Effector memory CD4-positive, alpha-beta T cell (primary cell): ENCODE measurements at places on chromosomes 3 and 15.

DNA sequence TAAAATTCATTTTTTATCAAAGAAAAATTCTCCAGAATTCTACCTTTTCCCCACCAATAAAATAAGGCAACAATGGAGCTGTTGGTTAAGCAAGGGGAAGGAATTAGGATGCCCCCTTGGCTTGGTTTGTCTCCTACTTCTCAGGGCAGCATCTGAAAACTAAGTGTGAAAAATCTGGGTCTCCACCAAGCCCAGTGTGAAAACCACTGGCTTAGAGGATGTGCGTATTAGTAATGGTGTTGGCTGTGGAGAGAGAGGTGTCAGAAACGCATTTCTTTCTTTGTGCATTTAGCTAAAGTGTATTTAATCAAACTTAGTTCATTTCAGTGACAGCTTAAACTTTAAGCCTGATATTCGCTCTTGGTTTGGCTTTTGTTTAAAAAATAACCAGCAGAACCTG, 662.7 kb downstream of the MCTP2 start:
- no peak for DNase-seq

GRCh38 chr3:38383156-38383875, 36.7 kb downstream of the XYLB start:
- DNase-seq = no peak

DNA sequence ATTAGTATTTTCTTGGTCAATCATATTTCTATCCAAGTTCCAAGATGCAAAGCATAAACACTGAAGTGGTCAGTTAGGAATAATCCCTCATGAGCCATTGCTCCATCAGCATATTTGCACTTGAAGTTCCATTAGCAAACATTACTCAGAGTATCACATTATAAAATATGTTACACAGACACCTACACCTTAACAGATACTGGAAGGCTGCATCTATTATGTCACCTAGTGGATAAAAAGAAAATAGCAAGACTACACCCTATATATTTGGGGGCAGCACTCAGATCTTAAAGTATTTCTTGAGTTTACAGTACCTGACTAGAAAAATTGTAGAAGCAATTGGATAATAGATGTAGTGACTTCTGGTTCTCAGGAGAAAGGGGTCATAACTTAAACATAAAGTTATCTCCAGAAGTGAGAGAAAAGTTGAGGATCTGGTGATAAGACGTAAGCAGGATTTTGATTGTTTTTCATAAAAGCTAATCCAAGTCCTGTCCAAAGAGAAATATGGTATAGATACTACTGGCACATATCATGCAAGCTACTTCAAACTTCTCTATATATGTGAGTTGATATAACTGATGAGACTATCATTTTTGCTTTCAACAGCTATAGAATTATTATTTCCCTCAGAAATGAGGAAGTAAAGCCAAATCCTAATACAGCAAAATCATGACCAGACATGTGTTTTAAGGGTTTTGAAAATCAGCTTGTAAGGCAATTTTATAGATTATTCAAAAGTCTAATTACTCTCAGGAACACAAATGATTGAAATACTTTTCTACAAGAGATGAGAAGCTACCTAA, 422.2 kb downstream of the GBE1 start:
- DNase-seq = no peak

DNA sequence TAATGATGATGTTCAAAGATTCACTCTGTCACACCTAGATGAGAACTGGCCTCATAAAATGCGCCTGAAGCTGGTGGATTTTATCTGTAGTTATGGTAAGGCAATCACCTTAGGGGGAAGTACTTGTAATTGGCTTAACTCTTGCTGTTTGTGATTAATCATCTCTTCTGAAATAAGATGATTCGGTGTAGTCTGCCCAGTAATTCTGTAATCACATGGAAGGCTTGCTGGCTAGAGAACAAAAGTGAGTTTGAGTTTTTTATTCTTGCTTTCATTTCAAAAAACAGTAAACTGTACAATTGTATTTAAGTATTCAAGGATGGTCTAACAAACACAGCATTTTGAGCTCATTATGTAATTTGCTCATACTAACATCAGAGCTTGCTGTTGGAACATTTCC, 72.1 kb downstream of the OTOL1 start:
- DNase-seq = no peak

DNA sequence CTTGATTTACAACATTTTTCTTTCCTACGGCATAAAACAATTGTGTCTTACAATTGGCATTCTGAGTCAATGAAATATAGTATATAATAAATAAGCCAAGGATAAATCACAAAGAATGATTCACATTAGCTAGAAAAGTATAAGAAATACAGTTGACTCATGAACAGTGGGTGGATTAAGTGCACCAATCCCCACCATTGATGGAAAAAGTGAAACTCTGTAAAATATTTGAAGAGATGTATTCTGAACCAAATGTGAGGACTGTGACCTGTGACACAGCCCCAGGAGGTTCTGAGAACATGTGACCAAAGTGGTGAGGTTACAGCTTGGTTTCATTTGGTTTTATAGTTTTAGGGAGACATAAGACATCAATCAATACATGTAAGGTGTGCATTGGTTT, 227.5 kb downstream of the ALCAM start:
- no peak for DNase-seq
